ENCODE measurements at places on chromosomes 2 and 18.

DNA sequence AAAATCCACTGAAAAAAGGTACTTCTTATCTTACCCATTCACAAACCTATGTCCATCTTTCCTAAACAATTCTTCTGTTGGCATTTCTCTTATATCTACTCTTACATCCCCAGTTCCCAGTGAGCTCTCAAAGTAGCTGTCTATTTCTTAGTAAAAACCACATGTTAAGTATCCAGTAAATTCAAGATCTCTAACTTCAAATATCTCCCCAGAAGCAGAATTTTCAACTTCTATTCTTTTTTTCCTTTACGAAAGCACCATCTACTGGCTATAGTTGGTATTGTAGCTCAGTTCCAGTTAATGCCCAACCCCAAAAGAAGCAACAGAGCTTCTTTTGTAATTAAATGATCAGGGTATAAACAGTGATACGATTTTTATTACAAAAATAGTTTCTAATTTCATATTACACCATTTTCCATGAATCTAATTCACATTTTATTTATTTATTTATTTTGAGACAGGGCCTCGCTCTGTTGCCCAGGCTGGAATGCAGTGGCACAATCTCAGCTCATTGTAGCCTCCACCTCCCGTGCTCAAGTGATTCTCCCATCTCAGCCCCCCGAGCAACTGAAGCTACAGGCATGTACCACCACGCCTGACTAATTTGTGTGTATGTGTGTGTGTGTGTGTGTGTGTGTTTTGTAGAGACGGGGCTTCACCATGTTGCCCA is 28.5 kb downstream of the HRH4 start:
- peak; percentile 33 for DNase-seq

- no peak for DNase-seq
Measured at GRCh38 chr2:86026744-86027065, 79.0 kb downstream of the POLR1A start.

DNA sequence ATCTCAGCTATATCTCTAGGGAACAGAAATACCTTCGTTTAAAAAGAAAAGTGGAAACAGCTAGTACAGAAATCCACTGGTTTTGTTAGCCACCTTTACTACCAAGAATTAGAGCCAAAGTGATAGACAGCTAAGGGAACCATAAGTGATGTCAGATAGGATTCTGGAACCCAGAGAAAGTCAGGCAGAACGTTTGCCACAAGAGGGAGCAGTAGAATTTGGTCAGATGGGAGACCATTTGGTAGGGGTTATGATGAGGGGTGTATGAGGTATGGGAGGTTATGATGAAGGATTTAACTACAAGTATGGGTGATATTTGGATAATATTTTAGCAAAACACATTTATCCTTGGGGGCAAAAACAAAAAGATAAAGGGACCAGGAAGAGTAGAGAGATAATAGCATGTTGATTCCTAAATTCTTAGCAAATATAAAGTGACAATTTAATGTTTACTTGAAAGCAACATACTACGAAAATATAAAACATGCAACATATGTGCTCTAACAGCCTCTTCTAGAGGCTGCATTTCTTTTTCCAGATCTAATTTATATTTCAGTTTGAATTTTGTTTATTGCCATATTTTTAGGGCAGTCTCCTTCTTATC is 3.3 kb downstream of the SLC8A1 start:
- no peak for DNase-seq

DNA sequence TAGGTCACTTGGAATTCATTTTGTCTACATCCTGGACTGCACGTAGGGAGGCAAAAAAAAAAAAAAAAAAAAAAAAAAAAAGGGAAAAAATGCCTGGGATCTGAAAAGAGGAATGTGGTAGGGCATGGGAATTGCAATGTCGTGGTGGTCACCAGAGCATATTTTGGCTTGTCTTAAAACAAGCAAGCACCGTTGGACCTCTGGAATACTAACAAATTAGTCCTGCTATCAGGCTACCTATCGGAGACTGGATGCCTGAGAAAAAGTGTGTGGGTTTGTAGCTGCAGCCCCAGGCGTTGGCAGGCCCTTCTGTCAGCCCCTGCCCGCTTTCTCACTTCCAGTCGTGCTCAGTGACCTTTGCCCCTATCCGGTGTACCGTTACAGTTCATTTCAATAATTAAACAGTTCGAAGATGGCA is 588.5 kb upstream of the ZEB2 start:
- DNase-seq, result no peak

DNA sequence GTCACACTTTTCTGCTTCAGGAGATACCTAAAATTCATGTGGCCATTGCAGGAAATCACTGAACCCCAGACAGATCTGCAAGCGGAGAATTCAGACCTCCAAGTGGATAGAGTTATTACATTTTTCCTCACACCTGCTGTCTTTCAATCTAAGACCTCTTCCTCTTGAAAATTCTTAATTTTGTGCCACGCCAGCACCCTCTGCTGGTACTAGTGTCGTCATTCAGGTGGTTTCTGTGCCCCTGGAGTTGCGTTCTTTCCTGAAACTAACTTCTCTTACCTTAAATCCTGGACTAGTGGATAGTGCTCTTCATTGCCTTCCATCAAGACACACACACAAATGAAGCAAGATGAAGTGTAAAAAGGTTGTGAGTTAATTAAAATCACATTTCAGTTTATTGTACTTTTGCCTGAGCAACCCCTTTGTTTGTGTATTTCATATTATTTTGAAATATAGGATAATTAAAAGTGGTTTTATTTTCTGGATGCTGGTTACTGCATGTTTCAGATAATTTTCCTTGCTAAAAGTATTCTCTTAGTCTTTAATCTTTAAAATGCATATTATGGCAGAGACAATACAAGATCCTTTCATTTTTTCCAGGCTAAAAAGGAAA is 1.6 kb upstream of the DNER start:
- DNase-seq, result no peak

DNA sequence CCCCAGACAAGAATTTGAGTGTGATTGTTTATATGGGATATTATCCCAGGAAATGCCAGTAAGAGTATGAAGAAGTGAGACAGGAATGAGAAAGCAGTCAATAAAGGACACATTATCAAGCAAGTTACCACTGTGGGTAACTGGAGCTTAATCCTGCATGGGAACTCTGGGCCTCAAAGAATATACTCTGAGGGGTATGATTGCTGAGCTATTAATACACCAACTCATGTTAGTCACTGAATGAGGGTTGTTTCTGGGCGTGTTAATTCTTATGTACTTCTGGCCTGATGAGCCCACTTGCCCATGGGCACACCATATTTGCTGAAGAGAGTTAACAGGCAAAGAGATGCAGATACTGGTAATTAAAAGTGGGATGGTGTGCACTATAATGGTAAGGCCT is 26.6 kb upstream of the PAIP2B start:
- no peak for DNase-seq

- DNase-seq, result no peak
Measured at GRCh38 chr2:211187602-211188001, 631.2 kb downstream of the CPS1 start.

- DNase-seq, result no peak
Measured at GRCh38 chr2:119422360-119423107, 9.1 kb upstream of the TMEM37 start.

Measured in GM12891 (cell line).